Prostate gland (tissue), 2 donors: ENCODE measurements at places on chromosomes 3 and 15.

GRCh38 chr15:59741274-59741906 lies 52.3 kb upstream of the BNIP2 start:
- peak; percentile 4 for DNase-seq

DNA sequence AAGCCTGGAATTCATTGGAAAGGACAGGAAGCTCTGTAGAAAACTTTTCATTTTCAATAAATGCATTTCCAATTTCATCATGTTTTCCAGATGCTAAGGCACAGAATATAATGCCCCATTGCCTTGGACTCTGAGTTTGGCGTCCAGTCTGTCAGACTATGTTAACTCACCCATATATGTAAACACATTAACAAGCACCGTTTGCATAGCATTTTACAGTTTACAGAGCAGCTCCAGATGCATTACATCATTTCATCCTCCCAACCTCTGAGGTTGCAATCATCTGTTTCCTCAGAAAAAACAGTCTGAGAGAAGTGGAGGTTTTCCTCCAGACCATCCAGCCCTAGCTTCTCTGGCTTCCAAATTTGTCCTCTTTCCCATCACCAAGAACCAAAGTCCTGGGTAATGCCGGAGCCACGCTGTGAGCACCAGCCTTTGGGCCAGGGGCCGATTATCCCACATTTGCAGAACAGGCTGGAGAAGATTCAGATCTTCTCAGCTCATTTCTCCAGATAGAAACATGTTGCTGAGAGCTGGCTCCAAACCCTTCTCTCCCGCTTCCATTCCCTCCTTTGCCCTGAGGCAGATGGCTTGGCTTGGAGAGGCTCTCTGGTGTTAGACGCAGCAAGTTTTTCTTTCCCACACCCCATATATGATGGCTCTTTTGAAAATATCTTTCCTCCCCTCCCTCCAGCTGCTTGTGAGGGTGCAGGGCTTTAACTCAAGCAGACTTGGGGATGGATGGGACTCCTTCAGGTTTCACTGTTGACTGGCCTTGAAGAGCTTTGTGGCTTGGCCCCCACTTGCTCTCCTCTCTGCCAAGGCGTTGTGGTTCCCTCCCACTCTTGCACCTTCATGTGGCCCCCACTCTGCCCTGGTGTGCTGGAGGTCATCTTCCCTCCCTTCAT lies 26.0 kb downstream of the CYP19A1 start:
- DNase-seq: no peak

DNA sequence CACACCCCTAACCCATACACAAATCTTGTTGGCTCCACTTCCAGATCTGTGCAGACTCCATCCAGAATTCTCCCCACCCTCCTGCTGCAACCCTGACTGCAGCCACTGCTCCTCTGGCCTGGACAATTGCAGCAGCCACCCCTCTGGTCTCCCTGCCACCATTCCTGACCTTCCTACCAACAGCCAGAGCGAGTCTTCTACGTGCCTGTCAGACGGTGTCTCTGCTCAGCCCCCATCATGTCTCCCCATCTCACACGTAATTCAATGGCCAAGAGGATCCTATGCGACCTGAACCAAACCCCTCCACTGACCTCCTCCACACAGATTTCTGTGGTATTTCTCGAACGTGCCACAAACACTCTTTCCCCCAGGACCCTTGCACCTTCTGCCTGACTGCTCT lies 103.3 kb downstream of the TPRA1 start:
- DNase-seq: no peak

DNA sequence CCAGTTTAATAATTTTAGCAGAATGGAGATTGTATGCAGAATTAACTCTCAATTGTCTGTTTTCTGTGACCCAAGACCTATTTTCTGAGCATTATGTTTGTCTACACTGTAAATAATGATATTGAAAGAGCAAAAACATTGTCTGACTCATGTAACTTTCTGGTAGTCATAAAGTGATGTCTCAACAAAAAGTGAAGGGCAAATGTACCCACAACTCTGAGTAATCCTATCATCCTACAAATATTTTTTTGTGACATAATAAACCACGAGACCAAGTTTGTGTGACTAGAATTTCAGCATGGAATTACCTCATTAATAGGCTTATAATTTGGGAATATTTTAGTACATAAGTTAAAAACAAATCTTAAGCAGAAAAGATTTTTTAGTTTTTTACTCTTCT lies 15.4 kb upstream of the ABHD10 start:
- DNase-seq: no peak

- no peak for DNase-seq
Observed at GRCh38 chr3:73538486-73538885, 86.3 kb downstream of the PDZRN3 start.

DNA sequence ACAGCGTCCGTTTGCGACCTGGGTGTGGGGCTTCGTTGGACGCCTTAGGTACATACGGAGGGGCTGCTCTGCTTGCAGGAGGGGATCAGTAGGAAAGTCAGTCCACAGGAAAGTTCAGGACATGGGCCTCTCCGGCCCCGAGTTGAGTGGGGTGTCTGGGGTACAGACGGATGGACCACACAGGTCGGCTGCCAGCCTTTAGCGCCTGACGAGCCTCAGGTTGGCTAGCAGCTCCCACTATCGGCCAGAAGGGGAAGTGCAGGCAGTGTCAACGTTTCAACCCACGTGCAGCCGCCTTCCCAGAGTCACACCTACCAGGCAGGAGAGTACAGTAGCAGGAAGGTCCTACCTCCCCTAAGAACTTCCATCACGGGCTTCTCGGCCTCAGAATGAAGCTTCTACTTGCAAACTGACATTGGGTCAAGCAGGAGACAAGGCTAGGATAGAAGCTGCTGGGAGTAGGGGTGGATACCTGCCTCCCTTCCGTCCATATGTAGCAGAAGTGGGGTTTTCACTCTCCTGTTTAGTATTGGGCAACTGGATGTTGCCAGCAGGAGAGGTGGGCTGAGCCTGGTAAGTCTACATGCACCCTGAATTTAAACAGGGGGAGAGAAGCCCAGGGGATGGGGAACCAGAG lies 1.8 kb upstream of the SCN5A start:
- peak; percentile 59 for DNase-seq

GRCh38 chr3:141853629-141854168 lies 22.7 kb upstream of the ATP1B3 start:
- no peak for DNase-seq
